ENCODE measurements at places on chromosomes 7 and 10.
A peak's percentile ranks its signal among the peaks of the same experiment; 100 is the strongest.

- DNase-seq: no peak
Measured at GRCh38 chr10:97823734-97824133, 25.9 kb upstream of the GOLGA7B start.

DNA sequence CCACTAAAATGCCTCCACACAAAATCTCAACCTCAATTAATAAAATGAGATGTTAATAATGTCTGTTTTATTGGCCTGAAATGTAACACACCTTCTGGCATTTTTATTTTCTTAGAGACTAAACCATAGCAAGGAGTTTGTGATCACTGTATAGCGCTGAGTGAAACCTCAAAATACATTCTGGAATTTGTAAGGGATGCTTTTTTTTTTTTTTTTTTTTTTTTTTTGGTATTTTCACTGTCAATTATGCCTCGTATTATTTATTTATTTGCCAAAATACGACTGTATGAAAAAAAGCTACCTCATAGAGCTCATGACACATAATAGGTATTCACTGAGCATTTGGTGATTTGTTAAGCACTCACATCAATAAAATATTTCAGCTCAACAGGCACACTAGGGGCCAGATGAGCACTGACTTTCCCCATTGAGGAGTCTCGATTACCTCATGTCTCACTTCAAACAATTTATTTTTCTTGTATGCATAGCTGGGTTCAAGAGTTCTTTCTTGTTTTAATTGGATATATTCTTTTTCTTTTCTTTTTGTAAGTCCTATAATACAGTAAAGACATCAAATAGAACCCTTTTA is 36.5 kb downstream of the SEMA3C start:
- DNase-seq: no peak

GRCh38 chr7:69968969-69969556 is 370.8 kb downstream of the AUTS2 start:
- DNase-seq: no peak

GRCh38 chr7:158655931-158656441 is 48.6 kb downstream of the NCAPG2 start:
- peak; percentile 39 for DNase-seq

DNA sequence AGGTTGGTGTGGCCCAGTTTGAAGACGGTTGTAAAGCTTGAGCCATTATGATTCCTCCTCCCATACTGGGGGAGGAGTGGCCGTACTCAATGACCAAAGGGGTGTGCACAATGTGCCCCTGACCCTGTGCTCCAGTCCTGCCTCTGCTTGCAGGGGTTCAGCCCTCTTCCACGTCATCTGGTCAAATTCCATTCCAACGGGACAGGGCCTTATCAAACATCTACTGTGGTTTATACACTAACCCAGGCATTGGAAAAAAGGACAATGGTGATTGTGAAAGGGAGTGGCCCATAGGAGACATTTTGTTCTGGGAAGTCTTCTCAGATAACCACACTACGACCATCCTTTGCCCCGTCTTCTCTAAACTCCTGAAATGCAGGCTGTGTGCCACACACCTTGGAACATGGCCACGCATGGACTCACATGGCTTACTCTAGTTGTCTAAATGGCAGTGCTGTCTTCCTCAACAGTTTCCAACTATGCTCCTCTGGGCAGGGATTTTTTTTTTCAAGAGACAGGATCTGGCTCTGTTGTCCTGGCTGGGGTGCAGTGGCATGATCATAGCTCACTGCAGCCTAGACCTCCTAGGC is 103.0 kb downstream of the JCAD start:
- no peak for DNase-seq

GRCh38 chr7:95840953-95841950 is 68.9 kb downstream of the DYNC1I1 start:
- no peak for DNase-seq

DNA sequence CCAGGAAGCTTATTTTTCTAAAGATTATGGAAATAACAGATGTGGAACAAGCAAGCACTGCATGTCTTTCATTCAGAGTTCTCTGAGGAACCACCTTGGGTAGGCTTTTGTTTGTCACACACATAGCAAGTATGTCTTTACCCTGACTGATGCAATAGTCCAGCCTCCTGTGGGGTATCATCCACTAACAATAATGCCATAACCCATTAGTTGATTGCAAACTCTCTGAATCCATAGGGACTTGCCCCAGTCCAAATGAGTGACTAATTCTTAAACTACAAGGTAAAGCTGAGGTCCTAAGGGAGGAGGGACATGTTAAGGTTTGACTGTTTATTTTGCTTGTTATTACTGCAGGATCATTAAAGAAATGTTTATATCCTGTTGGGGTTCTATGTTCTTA is 151.4 kb upstream of the PRPS1L1 start:
- DNase-seq: no peak

Data from stimulated activated CD4-positive, alpha-beta T cell treated with anti-CD3 and anti-CD28 coated beads, TNF-alpha, amount 100 ng/mL, for 24 hours (primary cell).